Hepatocyte (in vitro differentiated cells): ENCODE measurements at places on chromosomes 4 and X. TPM values are rescaled to one million over a fixed set of nuclear protein-coding genes. Genes with fewer than 3 reads are reported as not detected.

DNA sequence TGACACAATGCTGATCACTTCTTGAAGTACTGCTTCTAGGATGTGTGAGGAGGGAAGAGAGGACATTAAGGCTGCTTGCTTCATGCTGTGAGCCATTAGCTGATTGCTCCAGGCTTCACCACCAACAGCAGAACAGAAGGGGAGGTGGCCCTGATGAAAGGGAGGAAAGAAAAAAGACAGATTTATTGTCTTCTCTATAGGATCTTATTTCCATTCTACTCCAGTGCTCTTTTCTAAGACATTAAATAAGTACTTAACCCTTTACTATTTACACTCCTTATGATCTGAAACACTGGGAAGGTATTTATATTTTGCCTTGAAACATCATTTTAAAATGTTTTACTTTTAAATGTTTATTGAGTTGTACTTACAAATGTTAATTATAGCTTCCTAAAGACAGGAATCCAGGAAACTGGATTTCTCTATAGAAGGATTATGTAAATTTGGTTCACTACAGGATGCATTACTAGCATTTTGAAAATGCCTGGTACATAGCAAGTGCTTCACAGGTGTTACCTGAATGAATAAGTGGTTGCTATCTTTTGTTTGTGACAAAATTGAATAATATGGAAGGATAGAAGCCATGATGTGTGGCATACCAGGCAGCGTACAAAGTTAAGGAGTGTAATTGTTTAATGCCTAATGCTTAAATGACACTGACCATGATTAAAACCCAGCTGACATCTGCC lies 680.9 kb upstream of the ATOH1 start:
- DNase-seq = no peak

DNA sequence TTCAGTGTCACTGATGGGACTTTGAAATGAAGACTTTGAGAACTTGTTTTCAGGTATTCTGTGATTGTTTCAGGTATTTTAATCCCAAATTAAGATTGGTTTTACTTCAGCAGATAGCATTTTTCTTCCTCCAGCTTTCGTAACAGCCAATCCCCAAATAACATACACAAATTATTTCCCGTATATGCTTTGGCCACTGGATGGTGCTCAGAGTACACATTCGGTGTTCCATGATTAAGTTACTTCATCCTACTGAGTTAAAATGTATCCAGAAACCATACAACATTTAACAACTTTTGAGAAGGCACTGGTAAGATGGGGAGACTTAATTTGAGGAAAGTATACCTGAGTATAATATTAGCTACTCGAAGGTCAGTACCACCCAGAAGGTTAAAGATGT lies 233.4 kb upstream of the FAM47A start:
- peak; percentile 43 for DNase-seq

DNA sequence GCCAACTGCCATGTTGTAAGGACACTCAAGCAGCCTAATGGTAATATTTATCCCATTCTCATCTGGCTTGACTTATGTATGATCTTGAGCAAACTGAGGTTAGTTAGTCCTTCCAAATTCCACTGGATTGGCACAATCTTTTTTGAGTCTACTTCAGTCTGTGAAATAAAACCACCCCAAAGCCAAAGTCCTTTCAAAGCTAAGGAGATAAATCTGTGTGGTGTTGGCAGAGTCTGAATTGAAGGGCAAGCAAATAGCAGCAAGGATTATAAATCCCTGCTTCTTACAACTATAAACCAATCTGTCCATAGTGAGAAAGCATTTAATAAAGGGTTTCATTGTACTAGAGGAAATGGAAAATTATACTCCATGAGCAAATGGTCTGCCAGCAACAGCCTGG lies 233.9 kb upstream of the GLRA2 start:
- DNase-seq = no peak

- no peak for DNase-seq
Observed at GRCh38 chrX:41526271-41526670, 79.1 kb downstream of the NYX start.

- no peak for DNase-seq
Observed at GRCh38 chr4:95263391-95263790, 285.4 kb downstream of the UNC5C start.

DNA sequence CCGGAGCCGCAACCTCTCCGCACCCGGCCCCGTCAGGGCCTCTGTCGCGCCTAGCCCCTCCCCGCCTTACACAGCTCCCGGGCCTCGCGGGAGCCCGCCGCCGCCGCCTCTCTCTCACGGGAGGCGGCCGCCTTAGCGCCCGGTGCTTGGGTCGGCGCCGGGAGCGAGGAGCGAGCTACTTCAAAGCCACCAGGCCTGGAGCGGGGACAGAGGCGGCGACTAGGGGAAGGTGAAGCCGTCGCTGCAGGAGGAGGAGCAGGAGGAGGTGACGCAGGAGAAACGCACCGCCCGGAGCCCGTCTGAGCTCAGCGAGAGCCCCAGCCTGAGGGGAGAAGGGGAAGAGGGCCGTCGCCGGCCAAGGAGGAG lies 250 bp downstream of the USP9X start:
- DNase-seq = no peak

DNA sequence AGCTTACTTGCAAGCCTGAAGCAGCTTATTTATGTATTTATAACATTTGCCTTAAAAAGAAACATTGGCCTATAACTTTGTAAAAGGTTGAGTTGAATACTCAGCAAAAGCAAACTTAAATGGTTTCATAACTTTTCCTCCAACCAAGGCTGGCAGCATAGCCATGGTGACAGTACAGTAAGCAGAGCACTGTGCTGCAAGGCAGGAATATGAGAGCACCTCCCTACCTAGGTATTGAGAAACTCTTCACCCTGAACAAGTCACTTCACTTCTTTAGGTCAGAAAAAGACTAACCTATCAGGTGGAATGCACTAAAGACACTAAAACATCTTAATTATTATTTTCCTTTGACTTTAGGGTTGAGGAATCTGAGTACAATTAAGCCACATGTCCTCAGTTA lies 63.9 kb upstream of the GYPA start:
- DNase-seq = no peak

DNA sequence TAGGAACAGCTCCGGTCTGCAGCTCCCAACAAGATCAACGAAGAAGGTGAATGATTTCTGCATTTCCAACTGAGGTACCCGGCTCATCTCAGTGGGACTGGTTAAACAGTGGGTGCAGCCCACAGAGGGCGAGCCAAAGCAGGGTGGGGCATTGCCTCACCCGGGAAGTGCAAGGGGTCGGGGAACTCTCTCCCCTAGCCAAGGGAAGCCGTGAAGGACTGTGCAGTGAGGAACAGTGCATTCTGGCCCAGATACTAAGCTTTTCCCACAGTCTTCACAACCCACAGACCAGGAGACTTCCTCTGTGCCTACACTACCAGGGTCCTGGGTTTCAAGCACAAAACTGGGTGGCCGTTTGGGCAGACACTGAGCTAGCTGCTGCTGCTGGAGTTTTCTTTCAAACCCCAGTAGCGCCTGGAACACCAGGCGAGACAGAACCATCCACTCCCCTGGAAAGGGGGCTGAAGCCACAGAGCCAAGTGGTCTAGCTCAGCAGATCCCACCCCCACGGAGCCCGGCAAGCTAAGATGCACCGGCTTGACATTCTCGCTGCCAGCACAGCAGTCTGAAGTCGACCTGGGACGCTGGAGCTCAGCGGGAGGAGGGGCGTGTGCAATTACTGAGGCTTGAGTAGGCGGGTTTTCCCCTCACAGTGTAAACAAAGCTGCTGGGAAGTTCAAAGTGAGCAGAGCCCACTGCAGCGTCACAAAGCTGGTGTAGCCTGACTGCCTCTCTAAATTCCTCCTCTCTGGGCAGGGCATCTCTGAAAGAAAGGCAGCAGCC lies 84.6 kb downstream of the THOC2 start:
- DNase-seq = peak; percentile 83

DNA sequence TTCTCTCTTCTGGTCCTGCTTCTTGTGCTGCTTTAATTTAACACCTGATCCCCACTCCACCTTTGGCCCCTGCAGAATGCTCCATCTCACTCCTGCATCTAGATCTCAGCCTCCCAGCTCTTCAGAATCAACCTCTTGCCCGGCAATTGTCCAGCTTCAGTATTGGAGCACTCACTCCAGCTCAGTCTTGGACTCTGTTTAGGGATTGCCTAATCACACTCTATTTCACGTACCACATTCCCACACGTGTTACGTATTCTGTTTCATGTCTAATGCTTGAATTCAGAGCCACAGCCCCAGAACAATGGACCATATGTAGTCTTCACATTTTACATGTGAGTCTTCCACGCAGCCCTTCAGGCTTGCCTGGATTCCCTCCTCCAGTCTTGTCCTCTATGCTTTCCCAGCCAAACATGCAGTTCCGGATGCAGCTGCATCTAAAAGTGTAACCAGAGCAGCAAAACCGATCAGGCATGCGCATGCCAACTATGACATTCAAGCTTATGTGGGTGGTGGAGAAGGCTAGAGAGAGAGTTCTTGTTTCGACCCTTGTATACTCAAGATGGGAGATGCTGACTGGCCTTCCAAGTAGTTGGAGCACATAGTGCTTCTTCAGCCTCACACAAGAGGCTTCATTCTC lies 105.2 kb upstream of the FAM9A start:
- no peak for DNase-seq

- DNase-seq = peak; percentile 27
Observed at GRCh38 chrX:129318375-129318774, 204.9 kb downstream of the SMARCA1 start.

DNA sequence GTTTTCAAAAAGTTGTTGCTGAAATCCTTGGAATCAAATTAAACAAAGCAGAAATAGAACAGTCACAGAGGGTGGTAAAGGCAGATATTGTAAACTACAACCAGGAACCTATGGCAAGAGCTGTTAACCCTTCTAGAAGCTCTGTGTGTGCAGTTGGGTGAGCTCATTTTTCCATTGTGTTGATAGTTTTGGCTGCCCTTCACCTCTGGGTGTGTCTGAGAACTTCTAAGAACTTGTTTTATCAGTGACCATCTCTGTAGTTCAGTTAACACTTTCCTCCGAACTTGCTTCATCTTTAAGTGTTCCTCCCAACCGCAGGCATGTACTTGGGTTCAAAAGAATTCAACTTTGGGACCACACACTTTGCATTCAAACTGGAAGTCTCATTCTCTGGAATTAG lies 32.7 kb downstream of the RBMX start:
- no peak for DNase-seq

DNA sequence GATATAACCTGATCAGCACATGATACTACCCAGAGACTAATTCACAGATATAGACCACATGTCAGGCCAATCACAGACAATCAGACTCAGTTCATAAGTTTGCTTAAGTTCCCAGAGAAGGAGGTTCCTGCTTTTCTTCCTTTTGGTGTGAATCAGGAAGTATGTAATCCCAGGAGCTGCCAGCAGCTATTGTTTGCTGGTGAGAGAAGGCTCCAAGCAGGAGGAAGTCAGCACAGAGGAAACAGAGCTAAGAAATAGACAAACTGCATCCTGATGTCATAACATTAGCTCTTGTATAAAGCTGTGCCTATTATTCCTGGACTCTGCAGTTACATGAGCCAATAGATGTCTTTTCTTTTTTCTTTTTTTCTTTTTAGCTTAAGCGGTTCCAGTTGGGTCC lies 50.9 kb downstream of the UCHL1 start:
- DNase-seq = no peak

GRCh38 chr4:8061573-8061972 lies 97.0 kb downstream of the ABLIM2 start:
- DNase-seq = no peak

DNA sequence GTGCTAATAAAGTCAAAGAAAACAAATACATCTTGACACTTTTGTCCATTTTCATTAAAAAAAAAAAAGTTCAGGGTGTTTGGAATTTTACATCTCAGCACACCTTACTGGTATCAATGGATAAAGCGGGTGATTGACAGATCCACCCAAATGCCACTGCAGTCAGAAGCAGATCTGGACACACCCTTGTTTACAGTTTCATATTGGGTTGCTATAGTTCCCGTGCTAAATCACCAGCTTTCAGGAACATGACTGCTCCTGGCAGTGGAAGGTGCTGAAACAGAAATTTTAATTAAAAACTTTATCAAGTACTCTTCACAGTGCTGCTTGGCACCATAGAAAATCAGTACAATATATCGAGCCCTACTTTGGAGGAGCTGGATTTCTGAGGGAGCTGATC lies 116.3 kb downstream of the STOX2 start:
- no peak for DNase-seq

DNA sequence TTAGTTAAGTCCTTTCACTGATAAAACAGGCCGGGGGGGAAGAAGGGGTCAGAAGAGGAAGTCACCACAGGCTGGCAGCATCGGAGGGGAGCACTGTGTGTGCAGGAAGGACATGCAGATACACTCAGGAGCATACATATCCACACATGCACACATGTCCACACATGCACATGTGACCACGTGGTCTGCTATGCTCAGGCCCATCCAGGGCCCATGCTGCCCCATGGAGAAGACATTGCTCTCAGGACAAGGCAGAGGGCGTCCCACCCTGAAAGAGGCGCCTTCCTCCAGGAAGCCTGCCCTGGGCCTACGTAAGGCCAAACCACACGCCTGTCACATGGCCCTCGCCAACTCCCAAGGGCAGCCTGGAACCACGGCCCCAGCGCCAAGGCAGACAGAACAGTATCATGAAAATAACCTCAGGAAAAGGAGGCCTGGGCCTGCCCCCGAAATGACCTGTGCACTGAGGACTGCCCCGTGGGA lies 15.8 kb downstream of the WDR1 start:
- DNase-seq = no peak

- no peak for DNase-seq
Observed at GRCh38 chrX:15277604-15278003, 7.7 kb upstream of the ASB9 start.

The IL13RA2 gene
- total RNA-seq = 0.17 TPM in 1 of 2 replicates, not detected in the other

The CXCL1 gene
- total RNA-seq = 8.3 and 9.6 TPM in 2 replicates

The NHS gene
- total RNA-seq = 2.7 and 3.1 TPM in 2 replicates

The DMD gene
- 27.8 and 30.7 TPM in 2 replicates for total RNA-seq

The GASK1B gene
- total RNA-seq = 88.8 and 89.8 TPM in 2 replicates

The WAS gene
- 0.32 TPM in 1 of 2 replicates, not detected in the other for total RNA-seq

The C4orf33 gene
- 15.6 and 21.6 TPM in 2 replicates for total RNA-seq

The FGB gene
- 1,901 and 1,953 TPM in 2 replicates for total RNA-seq
